Hematopoietic multipotent progenitor cell treated with erythropoietin and hydrocortisone succinate and interleukin-3 and kit ligand, for 15 days (in vitro differentiated cells): ENCODE measurements at places on chromosomes 4 and X.

DNA sequence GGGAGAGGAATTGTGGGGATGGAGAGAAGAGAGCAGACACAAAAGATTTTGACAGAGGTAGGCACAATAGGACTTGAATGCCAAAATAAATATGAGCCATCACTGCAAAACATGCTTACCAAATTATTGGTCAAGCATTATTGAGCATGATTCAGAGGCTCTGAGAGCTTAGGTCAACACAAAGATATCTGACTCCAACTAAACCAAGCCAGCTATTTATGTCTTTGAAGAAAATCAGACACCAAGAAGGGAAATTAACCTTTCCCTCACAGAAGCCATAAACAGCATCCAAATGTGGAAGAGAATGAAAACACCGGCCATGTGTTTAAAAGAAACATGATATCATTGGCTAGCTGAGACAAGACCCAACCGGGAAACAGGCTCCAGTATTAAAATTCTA lies 323.2 kb downstream of the RAB28 start:
- DNase-seq: no peak

DNA sequence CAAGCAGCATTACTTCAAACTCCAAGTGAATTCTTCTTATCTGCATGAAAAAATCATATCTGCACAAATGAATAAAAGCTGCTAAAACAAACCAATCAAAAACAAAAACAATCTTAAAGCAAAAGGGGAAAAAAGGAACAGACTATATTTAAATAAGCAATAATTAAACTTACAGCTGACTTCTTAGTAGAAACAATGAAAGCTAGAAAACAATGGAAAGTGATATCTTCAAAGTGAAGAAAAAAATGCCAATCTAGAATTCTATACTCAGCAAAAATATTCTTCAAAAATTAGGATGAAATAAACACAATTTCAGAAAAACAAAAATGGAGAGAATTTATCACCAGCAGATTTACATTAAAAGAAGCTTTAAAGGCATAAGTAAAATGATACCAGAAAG lies 20.0 kb downstream of the STBD1 start:
- no peak for DNase-seq

DNA sequence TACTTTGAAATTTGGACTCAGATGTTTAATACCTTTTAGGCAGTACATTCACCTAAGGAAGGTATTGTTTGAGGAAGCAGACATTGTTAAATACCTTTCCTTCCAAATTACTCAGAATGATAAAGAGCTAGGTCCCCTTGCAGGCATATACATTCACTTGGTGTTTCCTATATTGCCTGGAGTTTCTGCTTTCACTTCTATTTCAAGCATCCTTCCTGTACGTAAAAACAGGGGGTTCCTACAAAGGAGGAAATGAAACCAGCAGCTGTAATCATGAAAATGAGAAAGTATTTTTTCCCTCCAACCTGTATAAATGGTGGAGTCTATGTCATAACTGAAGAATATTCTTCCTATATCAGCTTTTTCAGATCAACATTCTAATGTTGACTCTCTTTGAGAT lies 90.4 kb upstream of the RASGEF1B start:
- DNase-seq: no peak

DNA sequence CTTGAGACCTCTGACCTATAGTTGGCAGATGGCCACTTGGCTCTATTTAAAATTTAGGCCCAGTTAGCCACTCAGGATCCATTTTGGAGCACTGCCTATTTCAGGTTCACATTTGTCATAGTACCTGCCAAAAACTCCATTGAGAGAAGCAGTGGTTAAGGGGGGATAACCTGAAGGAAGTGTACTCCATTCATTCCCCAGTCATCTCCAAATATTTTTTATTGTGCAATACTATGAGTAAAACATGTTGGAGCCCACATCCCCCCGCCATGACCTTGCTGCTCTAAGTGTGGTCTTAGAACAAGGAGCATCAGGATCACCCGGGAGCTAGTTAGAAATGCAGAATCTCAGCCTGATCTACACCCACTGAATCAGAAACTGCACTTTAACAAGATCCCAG lies 21.1 kb downstream of the PLP1 start:
- no peak for DNase-seq

GRCh38 chr4:22348410-22348809 lies 167.5 kb downstream of the ADGRA3 start:
- DNase-seq: no peak

DNA sequence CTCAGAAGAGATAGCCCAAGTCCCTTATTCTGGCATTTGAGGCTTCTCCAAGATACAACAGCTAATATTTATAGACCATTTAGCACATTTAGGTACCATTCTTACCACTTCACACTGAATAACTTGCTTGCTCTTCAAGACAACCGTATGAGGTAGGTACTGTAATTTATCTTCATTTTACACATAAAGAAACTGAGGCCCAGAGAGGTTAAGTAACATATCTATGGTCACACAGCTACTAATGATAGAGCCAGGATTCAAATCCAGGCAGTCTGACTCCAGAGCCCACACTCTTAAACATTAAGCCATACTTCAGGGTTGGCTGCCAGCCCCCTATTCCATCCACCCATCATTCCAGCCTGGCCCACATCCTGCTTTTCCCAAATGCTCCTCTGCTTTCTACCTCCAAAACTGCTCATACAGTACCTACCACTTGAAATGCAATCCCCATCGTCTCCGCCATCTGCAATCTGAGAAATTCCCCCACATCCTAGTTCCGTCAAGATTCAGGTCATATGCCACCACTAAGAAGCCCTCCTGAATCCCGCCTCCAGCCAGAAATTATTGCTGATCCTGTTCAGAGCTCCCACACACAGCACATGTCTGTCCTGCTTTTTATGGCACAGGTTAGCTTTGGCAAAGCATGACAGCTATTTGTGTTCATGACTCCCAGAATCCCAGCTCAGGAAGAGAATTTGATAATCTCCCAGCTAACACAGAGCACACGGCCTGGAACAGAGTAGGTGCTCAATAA lies 23.5 kb downstream of the IQSEC2 start:
- no peak for DNase-seq

- DNase-seq: no peak
Measured at GRCh38 chrX:131763674-131764073, 219.8 kb downstream of the OR13H1 start.

DNA sequence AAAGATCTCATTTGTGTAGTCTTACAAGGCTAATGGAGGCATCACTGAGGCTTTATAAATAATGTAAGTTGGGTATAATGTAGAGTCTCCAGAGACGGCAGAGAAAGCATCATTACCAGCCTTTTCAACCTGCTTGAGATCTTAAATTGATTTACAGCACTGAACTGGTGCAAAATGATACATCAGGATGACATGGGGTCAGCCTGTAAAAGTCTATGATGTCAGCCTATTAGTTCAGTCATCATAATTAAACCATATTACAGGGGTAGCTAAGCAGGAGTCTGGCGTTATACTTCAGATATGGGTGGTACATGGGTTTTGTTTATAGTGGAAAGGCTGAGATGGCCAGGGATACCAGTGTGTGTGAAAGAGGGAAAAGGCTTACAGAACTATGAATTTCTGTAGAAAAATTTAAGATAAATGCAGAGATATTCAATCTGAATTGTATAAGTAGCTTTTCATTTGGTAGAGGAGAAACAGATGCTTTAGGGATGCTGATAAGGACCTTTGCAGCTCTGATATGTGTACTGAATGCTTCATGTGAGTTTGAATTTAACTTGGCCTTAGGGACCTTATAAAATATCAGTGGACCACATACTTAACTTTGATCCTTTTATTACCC lies 2.7 kb downstream of the SMAD1 start:
- DNase-seq: no peak

DNA sequence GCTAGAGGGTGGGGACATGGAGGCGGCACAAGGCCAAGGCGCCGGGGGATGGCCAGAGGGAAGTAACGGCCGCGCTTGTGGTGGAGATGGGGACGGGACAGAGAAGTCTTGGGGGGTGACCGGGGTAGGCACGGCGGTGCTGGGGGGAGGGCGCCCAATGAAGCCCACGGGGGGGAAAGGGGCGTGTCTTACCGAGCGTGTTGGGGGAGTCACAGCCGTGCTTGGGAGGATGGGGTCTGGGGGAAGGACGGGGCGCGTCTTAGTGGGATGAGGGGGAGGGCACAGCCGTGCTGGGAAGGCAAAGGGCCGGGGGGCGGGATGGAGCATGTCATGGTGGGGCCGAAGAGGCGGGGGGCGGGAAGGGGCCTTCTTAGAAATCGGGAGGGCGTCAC lies 952 bp downstream of the ARSD start:
- DNase-seq: no peak

GRCh38 chr4:183522821-183523220 lies 18.0 kb downstream of the ING2 start:
- DNase-seq: no peak

- DNase-seq: no peak
Measured at GRCh38 chrX:123093792-123094191, 90.3 kb upstream of the GRIA3 start.

GRCh38 chrX:5774446-5774845 lies 454.2 kb downstream of the NLGN4X start:
- DNase-seq: no peak

- no peak for DNase-seq
Measured at GRCh38 chr4:74537459-74537858, 92.5 kb downstream of the AREG start.

DNA sequence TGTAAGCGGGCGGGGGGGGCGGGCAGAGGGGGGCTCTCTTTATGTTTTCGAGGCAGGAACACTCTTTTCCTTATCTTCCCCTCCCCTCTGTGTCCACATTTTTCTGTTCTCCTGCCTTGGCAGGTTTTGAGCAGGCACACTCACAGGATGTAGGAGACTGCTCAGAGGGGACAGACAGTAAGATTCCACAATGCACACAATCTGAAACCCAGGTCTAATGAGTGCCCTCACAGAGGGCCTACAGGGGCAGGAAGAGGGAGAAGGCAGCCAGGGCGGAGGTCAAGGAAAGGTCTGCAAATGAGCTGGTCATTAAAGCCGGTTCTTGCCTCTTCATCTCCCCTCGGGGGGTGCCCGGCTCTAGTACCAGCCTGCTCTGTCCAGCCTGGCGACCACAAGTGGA lies 106.1 kb upstream of the ATP6AP2 start:
- DNase-seq: no peak

- DNase-seq: peak; percentile 26
Measured at GRCh38 chrX:104343428-104344129, 88.8 kb upstream of the ESX1 start.

DNA sequence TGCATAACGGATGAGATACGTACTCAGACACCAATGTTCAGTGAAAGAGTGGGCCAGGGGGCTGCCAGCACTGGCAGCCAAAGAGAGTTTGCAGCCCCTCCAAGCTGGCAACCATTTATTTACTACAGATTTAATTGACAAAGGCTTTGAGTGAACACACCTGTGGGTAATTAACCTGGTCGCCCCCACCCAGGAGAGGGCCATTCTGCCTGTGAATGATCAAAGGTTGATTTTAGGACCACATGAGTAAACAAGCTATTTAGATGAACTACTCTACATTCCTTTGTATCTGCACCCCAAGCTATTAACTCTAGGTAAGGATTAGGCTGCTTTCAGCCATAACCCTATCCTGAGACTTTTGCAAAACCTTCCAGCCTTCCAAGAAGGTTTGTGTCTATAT lies 55.0 kb downstream of the RBM46 start:
- DNase-seq: no peak

GRCh38 chr4:93502991-93503390 lies 325.6 kb upstream of the ATOH1 start:
- DNase-seq: no peak

- DNase-seq: no peak
Measured at GRCh38 chrX:114046695-114047279, 537.1 kb upstream of the HTR2C start.

- DNase-seq: no peak
Measured at GRCh38 chr4:143634763-143635162, 65.7 kb downstream of the FREM3 start.

DNA sequence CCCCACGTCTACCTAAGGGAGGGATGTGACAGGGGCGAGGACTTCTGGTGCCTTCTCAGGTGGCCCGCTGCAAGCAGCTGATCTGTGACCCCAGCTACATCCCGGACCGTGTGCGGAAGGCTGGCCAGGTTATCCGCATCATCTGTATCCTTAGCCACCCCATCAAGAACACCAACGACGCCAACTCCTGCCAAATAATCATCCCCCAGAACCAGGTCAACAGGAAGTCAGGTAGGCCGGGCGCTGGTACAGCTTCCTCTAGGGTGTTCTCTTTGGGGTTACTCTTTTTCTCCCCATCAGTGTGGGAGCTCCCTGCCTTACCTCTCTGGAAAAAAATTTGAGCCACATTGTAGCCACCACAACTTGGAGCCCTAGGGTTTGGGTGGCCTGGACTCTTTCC lies 2.4 kb upstream of the FAM50A start:
- DNase-seq: no peak

GRCh38 chr4:43275779-43276178 lies 383.3 kb downstream of the GRXCR1 start:
- DNase-seq: no peak

DNA sequence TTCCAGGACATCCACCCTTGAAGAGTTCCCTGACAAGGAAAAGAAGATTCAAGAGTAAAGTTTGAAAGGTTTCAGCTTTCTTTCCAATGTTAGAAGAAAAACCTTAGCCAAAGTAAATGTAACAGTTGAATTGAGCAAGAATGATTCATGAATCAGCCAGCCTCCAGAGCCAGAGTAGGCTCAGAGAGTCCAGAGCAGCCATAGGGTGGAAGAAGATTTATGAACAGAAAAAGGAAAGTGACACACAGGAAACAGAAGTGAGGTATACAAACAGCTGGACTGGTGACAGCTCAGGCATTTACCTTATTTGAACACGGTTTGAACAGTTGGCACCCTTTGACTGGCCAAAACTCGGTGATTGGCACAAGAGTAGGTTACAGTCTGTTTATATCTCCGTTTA lies 63.2 kb downstream of the QDPR start:
- no peak for DNase-seq

DNA sequence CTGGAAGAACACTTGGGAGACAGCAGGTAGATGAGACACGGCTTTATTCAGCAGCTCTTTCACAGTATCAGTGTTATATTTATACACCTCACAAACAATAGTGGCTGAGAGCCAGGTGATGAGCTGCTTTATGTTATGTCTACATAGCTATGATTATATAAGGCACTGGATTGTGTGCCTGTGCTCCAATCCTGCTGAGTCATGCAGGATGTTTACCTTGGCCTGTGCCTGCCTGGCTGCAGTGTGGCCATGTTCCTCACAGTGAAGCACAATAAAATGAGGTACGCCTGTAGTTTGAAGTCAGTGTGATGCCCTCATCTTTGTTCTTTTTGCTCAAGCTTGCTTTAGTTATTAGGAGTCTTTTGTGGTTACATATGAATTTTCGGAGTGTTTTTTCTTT lies 31.3 kb downstream of the CXCL13 start:
- no peak for DNase-seq

GRCh38 chr4:76420188-76420761 lies 666 bp downstream of the CCDC158 start:
- no peak for DNase-seq

- no peak for DNase-seq
Measured at GRCh38 chr4:31069151-31069550, 349.0 kb downstream of the PCDH7 start.

GRCh38 chr4:101031971-101032370 lies 315.4 kb downstream of the PPP3CA start:
- DNase-seq: no peak

GRCh38 chrX:18099745-18100144 lies 120.9 kb downstream of the BEND2 start:
- DNase-seq: no peak

- DNase-seq: peak; percentile 64
Measured at GRCh38 chr4:122914292-122914904, 8.0 kb downstream of the NUDT6 start.

GRCh38 chrX:80237072-80237471 lies 183.2 kb upstream of the TENT5D start:
- DNase-seq: no peak

- DNase-seq: no peak
Measured at GRCh38 chr4:95178938-95179337, 369.8 kb downstream of the UNC5C start.
